ENCODE measurements at places on chromosomes 1 and 21.
A peak's percentile ranks its signal among the peaks of the same experiment; 100 is the strongest.

DNA sequence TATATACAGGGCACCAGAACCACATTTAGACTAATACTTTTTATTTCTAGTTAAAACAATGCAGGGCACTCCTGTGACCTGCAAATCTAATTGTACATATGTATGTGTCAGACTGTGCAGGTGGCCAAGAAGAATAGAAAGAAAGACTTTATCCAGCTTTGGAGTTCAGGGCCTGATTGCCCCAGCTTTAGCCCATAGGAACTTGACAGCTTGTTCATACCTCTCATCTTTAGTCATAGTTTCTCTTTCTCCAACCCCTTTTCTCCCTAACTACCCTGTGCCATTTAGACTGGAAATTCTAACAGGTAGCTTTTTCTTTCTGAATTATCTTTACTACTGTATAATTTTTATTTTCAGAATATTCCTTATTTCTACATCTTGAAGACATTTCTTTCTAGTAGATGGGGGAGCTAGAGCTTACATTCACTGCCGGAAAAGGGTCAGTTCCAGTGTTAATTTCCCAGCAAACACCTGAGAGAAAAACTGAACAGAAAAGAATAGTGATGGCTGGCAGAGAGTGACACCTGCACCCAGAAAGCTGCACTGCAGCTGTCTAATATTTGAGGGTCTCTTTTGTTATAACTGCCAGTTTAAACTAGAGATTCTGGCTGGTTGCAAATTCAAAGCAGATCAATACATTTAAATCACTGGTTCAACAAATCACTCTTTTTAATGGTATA is 8.4 kb downstream of the YBX1 start:
- DNase-seq, result no peak

- DNase-seq, result no peak
These were observed 25.8 kb upstream of the CCN1 start for GRCh38 chr1:85554630-85555327.

DNA sequence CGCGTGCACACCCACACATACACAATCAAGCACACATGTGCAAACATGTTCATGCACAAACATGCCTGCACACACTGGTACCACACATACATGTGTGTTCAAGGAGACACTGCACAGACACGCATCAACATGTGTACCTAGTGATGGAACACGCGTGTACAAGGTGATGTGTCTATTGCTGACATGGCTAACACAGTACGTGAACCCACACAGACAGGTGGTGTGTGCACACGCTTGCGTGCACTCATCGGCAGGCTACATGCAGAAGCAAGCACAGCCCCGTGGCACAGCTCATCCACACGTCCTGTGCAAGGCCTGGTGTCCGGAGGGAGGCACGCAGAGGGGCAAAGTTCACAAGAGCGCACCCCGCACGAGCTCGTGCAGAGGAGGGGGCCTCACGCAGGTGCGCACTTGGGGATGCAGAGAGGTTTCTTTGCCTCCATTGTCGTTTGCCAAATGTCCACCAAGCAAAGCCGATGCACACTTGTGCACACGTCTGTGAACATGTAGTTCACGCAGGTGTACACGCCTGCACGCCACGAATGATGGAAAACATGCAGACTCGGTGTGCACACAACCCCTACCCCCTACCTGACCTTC is 969 bp downstream of the ACAP3 start:
- no peak for DNase-seq

DNA sequence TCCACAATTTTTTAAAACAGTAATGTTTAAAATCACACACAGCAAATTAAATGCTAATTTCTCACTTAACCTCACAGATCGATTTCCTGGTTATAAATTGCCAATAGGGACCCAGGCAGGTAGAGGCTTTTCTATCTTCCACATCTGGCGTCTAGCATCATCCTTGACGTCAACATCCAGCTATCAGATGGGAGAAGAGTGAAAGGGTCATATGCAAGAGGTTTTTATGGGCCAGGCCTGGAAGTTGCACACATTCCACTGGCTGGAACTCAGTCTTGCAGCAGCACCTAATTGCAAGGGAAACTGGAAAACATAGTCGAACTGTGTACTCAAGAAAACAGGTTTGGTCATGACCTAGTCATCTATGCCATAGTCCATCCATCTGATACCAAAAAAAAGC is 6.0 kb upstream of the EEIG2 start:
- DNase-seq, result no peak

DNA sequence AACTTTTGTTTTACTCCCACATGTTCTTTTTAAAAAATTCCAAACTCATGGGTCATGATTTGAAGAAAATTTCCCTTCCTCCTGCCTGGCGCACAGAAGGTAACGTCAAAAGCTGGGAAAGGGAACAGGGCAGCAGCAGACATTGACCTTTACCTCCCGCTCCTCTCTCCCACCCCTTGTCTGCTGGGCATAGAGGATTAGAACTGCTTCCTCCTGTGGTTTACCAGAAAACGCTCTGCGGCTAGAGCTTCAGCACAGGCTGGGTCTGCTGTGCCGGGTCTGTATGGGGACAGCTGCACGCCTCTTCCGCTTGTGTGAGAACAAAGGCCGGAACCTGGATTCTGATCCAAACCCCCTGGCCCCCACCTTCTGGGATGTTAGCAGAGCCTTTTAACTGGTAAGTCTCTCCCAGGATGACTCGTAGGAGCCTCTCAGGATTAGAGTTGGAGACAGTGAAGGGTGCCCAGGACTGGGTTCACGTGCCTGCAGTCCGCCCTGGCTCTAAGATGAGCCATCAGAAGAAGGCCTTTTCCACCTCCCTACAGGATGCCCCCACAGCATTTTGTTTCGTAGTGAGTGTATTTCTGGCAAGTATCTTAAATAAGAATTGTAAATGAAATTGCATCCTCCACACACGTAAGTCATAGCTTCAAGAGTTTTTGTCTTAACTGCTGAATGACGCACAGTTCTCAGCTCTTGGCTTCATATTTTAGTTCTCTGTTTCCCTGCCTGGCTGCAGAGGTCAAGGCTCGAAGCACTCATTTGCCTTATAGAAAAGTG is 5.2 kb downstream of the H6PD start:
- DNase-seq, result peak; percentile 73

- DNase-seq, result peak; percentile 41
These were observed 35.4 kb downstream of the ACOT7 start for GRCh38 chr1:6358144-6358624.

DNA sequence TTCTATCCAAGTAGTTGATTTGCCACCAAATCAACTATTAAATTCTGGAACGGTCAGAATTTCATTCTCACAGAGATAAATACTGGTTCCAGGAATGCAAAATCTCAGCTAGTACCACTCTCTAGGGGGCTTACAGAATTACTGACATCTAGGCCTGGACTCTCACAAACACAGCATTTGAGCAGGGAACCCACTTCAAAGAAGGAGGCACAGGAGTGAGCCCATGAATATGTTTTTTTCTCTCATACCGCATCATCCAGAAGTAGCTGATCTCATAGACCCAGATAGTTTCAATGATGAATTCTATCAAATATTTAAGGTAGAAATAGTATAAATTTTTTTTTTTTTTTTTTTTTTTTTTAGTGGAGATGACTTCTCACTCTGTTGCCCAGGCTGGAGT is 32.1 kb downstream of the S1PR1 start:
- DNase-seq, result no peak

Data from stimulated activated CD8-positive, alpha-beta memory T cell treated with anti-CD3 and anti-CD28 coated beads, Interleukin-4, amount 100 ng/mL, for 48 hours (primary cell).